HS-5 (cell line): ENCODE measurements at places on chromosomes 3 and 15.

DNA sequence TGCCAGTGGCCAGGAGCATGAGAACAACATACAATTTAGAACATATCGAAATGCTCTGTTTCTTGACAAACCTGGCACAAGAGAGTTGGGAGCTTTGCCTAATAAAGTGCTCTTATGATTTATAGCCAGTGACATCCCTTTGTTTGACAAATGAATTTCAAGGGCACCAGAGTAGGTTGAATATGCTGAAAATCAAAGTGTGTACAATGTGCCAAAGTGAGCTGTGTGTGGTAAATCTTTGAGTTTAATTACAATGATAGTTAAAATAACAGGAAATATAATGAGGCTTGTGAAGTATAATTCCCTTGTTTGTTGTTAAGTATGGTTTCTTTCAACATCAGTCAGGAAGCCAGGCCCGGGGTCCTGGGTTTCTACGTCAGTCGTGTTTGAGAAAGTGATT, 211.9 kb downstream of the EBLN2 start:
- DNase-seq: no peak

GRCh38 chr15:68650901-68651709, 72.3 kb downstream of the CORO2B start:
- no peak for DNase-seq

DNA sequence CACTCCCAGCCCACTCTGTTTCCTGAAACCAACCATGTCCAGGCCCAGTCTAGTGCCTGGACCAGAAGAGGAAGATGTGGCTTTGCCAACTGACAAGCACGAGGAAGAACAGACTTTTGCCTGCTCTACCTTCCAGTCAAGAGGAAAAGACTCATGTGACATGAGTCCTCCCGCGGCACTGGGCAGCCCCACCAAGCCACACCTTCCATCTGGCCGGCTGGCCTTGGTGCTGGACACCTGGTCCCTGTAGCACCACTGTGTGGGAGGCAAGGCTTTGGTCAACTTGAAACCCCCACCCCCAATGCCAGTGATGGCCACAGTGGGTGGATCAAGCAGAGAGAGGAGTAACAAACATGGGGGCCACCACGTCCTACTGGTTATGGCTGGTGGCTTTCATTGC, 12.5 kb downstream of the CHDH start:
- no peak for DNase-seq

DNA sequence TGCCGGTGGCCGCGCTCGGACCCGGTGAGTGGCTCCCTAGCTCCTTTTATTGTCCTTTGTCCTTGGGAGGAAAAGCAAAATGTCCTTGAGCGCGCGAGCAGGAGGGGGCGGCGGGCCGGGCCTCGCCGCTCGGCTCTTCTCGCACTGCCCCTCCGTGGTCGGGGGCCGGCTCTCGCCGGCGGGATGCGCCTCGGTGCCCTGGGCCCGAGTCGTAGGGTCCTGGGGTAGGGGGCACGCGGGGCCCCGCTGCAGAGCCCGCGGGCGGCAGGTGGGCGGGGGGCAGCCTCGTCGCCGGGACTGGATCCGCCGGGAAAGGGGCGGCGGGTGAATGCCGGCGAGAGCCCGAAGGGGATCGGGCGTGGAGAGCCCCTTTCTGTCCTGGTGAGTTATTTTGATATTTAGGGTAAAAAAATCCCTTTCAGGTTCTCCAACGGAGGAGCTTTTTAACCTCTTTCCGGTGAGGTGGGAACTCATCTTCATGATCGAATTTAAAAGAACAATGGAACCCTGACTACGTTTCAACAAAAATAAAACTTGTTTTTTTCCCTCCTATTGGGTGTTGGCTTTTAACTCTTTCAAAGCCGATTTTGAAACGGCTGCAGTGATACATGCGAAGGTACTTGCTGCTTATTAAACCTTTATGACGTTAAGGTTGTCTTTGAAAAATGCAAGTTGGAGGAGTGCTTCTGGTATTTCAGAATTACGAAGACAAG, 16.8 kb upstream of the CHD2 start:
- DNase-seq: no peak

- DNase-seq: no peak
Observed at GRCh38 chr15:72302955-72303354, 17.0 kb downstream of the CELF6 start.

GRCh38 chr15:32042269-32042972, 12.1 kb downstream of the CHRNA7 start:
- DNase-seq: peak; percentile 51

DNA sequence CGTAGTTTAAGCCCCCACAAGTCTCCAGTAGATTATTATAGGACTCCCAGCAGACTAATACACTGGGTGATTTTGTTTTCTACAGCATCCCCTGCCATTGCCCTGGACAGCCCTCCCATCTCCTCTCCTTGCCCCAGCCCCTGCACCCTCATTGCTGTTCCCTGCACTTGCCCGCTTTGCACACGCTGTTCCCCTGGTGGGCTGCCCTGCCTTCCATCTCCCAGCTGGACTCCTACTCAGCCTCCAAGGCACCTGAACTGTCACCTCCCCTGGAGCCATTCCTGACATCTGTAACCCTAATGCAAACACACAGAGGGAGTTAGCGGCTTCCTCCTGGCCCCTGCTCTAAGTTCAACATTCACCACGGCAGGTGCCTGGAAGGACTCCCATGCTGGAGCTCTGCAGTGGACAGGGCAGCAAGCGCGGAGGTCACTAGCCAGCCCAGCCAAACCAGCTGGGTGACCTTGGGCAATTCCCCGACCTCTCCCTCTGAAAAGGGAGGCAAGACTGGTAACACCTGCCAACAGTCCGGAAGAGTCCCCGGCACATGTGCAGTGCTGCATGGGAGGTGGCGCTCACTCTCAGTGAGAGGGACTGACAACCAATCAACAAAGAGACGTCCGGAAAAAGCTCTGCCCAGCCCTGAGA, 38.8 kb upstream of the IQSEC1 start:
- no peak for DNase-seq

GRCh38 chr3:28544236-28544635, 195.6 kb upstream of the AZI2 start:
- DNase-seq: no peak

- no peak for DNase-seq
Observed at GRCh38 chr15:58015565-58015964, 49.9 kb downstream of the ALDH1A2 start.

DNA sequence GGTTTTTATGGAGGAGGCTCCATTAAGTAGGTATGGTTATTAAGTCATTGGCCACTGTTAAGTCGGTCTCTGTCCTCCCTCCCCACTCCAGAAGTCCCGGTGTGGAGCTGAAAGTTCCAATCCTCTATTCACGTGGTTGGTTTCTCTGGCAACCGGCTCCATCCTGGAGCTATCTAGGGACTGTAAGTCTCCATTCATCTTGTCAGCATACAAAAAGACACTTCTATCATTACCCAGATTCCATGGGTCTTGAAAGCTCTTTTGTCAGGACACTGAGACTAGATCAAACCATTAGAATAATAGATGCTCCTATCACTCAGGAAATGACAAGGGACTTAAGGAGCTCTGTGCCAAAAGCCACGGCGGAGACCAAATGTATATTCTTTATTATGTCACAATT, 110.3 kb downstream of the PIK3CB start:
- no peak for DNase-seq

DNA sequence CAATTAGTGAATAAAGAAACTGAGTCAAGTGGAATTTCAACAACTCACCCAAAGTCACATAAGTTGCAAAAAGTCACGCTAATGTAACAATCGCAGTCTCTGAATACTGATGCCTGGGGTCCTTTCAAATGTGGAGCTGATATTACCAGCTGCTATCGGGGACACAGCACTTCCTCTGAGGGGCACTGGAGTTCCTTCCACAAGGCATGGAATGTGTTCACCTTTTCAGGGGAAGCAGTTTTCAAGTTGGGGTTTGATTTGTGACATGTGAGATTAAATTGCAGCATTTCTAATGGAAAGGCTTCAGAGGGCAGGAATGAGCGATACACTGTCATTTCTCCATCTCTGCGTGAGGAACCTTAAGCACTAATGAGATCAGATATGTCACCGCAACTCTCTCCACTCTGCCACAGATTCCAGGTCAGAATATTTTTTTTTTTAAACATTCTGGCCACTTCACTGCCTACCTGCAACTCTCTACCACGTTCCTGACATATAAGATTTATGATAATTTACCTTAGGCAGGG, 807.2 kb upstream of the CFAP20DC start:
- DNase-seq: no peak

- DNase-seq: peak; percentile 64
Observed at GRCh38 chr3:141894524-141895176, 18.2 kb downstream of the ATP1B3 start.

GRCh38 chr15:25850154-25851111, 12.7 kb downstream of the ATP10A start:
- peak; percentile 56 for DNase-seq

GRCh38 chr3:183212096-183212495, 41.0 kb upstream of the B3GNT5 start:
- no peak for DNase-seq

DNA sequence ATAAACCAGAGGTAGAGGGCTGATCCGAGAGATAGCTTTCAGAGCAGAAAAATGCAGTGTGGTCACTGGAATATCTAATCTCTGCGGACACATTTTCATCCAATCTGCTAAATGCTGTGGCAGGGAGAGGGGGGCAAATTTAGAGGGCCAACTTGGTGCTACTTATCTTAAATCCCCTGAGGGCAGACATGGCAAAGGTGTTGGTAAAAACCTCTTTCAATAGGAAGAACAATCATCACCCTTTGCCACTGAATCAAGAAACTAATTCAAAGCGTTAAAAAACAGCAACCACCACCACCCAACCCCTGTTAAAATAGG, 152.9 kb downstream of the MECOM start:
- DNase-seq: no peak

- DNase-seq: peak; percentile 77
Observed at GRCh38 chr15:39580117-39580484, 778 bp upstream of the THBS1 start.

DNA sequence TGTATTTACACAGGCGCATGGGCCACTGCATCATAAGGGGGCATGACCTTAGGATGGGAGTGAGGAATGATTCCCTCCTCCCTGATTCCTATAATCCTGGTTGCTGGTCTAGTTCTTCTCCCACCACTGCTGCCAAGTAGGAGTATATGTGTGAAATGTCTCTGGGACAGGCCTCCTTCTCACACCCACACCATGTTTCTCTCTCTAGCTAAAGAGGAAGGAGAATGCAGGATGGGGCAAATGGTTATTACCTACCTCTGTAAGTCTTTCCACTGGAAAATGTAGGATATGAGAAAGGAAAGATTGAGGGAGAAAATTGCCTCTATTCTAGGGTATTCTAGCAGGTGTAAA, 159.2 kb downstream of the THSD4 start:
- no peak for DNase-seq

DNA sequence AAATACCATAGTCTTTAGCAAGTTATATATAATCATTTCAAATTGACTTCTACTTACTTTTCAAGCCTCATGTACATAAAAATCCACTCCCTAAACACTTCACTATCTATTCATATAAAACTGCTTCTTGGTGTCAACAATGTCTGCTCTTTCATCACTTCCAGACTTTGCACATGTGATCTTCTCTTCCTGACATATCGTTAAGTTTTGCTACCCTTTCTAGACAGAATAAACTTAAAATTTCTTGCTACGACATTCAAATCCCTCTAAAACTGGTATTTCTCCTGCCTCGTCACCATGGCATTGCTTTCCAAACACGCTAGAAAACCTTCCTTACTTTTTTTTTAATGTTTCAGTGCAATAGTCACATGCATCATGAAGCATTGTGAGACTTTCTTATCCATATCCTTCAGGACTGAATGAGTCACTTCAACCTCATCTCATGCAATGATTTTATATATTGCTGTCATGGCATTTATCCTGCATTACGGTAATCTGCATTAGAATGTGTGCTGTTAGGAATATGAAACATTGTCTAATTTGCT, 122.8 kb downstream of the GMNC start:
- DNase-seq: no peak

GRCh38 chr3:39911465-39912309, 102.3 kb downstream of the MYRIP start:
- no peak for DNase-seq

DNA sequence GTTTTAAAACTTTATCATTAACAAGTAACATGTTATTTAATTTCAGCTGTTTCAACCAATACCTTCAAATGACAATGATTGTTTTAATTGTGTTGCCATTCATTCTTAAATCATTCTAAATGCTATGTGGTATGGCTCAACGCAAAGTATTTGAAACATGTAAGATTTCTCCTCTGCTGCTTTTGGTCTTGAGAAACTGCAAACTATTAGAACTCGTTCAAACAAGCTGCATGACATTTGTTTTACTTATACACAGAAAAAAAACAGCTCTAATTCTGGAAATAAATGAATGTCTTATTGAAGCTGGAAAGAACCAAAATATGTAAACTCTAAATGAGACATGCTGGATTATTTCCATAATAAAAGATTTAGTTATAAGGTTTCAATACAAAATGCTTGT, 29.3 kb downstream of the FBN1 start:
- no peak for DNase-seq

DNA sequence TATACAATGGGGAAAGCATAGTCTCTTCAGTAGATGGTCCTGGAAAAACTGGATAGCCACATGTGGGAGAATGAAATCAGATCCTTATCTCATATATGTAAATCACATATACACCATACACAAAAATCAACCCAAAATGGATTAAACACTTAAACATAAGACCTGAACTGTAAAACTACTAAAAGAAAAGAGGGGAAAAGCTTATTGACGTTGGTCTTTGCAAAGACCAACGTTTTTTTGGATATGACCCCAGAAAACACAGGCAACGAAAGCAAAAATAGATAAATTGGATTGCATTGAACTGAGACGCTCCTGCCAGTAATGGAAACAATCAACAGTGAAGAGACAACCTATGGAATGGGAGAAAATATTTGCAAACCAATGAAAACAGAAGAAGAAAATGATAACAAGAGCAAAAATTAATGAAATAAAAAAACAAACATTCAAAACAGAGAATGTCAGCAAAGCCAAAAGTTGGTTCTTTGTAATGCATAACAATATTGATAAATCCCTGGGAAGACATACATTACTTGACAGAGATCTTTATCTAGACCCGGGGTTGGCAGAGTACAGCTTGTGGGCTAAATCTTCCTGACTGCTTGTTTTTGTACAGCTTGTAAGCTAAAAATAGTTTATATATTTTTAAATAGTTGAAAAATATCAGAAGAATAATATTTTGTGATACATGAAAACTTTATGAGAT, 86.9 kb downstream of the NEO1 start:
- DNase-seq: no peak

DNA sequence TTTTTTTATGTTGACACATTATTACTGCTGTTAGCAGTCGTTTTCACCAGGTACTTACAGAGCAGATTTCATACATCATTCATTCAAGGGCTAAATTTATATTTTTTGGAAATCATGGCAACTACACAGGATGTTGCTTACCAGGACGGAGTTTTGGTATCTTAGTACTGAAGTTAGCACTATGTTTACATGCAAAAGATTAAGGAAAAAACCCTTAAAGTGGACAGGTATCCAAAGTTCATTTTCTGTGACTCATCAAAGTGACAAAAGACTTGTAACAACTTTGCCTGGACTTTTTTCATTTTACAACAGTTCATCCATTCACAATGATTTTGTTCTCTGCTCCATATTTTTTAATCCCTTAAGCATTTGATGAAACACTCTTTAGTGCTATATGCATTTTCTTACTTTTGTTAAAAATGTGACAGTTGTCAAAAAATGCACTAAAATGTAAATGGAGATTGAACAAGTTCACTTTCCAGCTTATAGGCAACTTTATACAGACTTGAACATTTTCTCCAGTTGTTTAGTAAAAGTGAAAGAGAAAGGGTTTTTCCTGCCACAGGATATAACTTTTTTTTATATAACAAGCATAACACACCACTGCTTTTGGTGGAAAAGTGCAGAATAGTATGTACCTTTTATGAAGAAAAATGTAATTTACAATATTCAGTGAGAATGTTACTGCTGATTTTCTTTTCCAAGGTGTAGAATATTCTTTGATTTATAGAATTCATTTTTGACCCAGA, 104.1 kb downstream of the STT3B start:
- DNase-seq: no peak
